Tibial artery (tissue), 4 donors: ENCODE measurements at places on chromosomes 7 and 10.

- DNase-seq: no peak
These were observed 285.9 kb downstream of the KLF6 start for GRCh38 chr10:3499120-3499519.

- DNase-seq: no peak
These were observed 58.2 kb downstream of the GPR141 start for GRCh38 chr7:37741776-37742175.

DNA sequence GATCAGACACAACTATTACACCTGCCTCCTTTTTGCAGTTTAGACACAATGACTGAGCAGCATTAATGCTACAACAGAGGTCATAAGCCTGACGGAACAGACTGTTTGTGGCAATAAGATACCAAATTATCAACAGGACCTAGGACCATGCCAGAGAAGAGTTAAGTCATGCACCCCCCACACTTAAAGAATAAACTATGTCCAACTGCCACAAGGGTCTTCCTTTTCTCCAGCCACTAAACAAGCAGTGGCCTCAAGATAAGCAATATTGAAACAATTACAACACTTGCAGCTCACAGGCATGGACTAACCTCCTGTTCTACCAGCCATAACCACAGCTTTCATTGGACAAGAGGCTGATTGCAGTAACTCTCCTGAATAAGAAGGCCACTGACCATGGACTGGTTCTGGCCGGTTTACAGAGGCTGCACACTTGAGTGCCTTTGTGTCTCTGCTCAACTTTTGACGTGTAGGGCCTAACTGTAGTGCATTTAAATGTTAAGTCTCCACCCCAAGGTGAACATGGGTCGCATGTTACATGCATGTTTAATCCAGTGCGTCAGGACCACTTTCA, 104.4 kb downstream of the STRA8 start:
- no peak for DNase-seq

DNA sequence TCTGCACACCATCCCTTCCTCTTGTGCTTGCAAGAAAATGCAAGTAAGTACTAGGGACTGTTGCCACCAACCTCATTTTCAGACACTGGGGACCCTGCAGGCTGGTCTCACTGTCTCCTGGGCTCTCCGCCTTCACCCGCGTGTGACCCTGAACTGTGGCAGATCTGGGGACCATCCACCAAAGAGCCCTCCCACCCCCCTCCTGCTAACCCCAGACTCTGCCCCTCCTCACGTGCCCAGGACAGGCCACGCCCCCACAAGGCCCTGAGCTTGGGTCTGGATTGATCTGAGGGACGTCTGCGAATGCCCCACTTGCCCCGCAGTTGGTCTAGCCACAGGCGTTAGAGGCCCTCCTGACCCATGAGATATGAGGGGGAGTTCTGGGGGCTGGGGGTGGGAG, 8.1 kb downstream of the CNPY1 start:
- DNase-seq: no peak

DNA sequence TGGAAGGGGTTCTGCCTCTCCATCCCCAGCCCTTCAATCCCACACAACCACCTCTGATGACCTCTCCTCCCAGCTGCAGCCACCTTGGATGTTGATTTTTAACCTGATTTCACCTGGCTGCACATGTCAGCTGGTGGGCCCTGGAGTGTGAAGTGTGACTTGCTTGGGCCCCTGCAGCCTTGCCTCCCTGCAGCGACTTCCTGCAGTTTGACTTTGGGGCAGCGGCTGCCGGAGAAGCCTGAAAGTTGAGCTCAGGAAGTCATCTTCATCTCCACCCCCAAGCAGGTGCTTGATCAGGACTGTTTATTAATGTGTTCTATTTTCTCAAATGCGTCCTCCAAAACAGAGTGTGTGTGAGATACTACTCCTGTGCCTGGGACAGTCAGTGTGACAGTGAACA, 675.2 kb upstream of the GALNT17 start:
- DNase-seq: no peak
